AG09309 (cell line): ENCODE measurements at places on chromosomes 5 and 9.

DNA sequence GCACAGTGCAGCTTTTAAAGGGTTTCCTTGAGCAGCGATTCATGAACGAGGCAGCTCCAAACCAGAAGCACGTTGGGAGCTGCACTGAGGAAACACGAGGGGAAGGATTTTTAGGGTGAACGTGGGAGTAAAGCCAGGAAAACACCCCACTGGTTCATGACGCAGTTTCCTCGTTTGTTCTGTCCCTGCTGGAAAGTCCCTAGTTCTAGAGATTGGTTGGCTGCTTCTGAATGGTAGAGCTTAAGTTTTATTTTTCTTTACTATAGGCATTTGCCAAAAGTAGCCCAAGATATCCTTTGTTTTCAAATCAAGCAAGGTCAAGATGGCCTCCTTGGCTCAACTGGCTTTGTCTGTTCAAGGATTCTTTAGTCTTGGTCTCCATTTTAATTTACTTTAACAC, 116.5 kb upstream of the CACNA1B start:
- DNase-seq, result no peak

GRCh38 chr5:65539827-65540226, 23.1 kb downstream of the CENPK start:
- no peak for DNase-seq

DNA sequence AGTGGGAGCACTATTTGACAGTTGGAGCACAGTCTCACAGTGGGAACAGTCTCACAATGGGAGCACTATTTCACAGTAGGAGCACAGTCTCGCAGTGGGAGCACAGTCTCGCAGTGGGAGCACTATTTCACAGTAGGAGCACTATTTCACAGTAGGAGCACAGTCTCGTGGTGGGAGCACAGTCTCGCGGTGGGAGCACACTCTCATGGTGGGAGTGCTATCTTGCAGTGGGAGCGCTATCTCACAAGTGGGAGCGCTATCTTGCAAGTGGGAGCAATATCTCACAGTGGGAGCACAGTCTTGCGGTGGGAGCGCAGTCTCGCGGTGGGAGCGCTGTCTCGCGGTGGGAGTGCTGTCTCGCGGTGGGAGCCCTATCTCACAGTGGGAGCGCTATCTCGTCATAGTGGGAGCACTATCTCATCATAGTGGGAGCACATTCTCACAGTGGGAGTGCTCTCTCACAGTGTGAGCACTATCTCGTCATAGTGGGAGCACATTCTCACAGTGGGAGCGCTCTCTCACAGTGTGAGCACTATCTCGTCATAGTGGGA, 56.1 kb downstream of the MED10 start:
- DNase-seq, result no peak

DNA sequence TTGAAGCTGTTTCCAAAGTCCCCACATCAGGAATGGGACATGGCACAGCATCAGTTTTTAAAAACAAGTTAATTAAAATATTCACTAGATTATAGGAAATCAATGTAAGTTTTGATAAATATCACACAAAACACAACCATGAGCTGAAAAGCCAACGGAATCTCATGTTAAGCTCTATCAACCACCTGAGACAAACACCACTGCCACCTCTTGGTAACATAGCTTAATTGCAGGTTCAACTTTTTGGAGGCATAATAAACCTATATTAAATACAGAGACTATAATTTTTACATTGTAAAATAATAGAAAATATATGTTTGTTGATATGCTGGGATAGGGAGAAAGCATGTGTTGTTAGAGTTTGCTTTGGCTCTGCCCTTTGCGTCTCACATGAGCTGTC, 126.1 kb downstream of the SV2C start:
- DNase-seq, result no peak

DNA sequence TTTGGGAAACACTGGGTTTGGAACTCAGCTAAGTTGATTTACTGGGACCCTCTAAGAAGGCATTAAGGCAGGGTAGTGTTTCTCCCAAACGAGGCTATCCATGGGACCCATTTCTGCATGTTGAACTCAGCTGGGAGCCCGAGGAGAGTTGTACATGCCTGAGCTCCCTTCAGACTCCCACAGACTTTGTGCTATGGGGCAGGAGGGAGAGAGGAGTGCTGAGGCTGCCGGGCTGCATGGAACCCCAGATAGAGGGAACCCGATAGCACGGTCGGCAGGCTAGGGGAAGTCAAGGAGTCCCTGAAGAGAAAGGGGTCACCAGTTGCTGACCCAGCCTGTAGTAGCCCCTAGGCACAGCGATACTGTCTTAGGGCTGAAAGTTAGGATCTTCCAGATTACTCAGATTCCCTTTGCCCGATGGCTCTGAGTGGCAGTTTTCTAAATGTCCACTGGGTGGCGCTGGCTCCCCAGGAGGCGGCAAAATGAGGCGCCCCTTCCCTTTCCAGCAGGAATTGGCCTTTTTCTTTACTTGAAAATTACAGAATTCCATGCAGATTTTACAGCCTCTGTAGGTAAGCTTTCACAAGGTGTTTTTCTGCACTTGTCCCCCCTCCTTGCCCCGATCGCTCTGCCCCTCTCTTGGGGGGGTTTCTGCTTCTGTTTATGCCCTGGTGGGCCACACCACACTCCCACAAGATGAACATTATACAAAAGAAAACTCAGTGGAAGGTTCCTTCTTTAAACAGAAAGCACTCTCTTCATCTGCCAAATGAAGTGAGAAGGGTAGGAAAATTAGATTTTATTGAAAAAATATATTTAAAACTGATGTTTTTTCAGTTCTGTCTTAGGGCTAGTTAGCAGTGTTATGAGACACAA, 17.8 kb downstream of the NANS start:
- DNase-seq, result no peak

- no peak for DNase-seq
Observed at GRCh38 chr9:9054354-9054992, 1254.9 kb upstream of the DMAC1 start.

DNA sequence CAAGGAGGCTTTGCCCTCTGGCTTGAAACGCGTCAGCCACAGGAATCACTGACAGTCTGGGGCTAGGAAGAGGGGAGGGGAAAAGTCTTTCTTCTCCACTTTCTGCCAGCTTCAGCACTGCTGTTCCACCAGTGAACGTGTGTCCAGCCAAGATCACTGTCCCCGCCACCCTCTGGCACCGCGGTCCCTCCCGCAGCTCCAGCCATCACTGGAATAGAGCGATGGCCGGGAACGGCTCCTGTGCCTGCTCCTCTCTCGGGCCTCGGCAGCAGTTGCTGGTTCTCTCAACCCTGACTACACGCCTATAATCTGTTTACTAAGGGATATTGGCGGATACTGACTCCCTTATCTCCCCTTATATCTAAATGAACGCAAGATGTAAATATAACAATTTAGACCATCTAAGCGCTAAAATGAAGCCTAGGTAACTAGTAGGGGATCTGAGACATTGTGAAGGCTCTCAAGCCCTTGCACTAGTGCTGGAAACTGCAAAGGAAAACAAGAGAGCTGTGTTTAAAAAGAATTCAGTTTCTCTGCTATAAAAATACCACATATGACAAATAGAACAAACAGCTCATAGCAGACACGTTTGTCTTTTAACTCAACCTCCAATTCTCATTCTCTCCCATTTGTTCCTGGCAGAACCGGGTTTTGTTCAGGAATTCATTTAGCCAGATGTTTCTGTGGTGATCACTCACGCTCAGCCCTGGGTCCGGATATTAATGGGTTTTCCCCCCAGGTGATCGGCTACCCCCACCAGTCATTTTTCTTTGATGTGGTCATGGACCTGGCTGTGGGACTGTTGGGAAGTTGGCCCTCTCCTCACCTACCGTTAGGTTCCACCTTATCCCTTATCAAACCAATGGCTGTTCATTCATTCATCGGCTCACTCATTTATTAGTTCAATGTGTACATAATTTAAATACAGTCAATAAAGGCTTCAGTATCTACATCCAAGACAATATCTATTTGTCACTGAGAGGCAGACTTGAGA, 149.8 kb downstream of the MED10 start:
- no peak for DNase-seq
